OCI-LY7 (cell line): ENCODE measurements at places on chromosomes 2 and 18.

DNA sequence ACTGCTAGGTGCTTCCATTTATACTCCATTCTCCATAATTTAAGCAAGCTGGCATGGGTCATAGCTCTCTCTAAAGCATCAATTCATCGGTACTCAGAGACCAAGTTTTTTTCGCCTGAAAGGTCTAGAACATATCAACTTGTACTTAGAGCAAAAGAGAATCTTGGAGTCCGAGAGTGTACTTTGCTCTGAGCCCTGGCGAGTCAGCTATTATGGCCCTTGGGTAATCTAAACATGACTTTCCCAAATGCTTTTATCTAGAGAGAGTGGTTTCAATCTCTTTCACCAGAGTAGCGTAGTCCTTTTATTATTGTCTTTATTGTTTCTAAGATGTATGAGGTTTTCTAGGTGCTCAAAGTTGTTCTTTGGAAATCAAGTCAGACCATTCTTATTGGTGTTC lies 34.4 kb downstream of the MAIP1 start:
- DNase-seq, result no peak

DNA sequence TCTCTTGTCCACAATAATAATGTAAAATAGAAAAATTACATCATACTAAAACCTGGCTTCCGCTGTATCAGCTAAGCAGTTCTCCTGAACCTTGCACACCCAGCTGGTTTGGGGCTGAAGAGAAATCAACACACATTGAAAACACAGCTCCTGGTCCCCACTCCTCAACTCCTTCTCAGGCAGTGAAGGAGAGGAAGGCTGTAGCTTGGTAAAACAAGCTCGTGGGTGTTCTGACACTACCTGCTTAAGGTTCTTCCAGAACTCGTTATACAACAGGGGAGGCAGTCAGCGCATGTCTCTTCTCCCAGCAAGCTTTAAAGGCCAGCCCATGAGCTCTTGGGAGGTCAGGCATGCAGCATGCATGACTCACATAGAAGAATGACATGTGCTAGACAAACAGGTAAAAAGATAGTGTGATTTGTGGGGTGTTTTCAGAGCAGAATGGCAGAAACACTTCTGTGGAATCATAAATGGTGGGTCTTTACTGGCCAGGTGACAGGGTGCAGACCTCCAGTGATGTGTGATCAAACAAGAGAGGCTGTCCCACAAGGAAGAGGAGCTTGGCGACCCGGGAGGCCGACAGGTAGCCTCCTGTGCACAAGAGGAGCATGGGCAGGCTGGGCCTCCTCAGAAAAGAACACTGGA lies 69.1 kb downstream of the UXS1 start:
- DNase-seq, result no peak

- no peak for DNase-seq
Measured at GRCh38 chr2:201532686-201533304, 81.3 kb downstream of the STRADB start.

GRCh38 chr2:43810452-43810851 lies 28.2 kb downstream of the ABCG5 start:
- no peak for DNase-seq

GRCh38 chr2:169363560-169364150 lies 1.3 kb upstream of the LRP2 start:
- DNase-seq, result no peak

GRCh38 chr2:27085673-27086089 lies 891 bp upstream of the KHK start:
- DNase-seq, result no peak

DNA sequence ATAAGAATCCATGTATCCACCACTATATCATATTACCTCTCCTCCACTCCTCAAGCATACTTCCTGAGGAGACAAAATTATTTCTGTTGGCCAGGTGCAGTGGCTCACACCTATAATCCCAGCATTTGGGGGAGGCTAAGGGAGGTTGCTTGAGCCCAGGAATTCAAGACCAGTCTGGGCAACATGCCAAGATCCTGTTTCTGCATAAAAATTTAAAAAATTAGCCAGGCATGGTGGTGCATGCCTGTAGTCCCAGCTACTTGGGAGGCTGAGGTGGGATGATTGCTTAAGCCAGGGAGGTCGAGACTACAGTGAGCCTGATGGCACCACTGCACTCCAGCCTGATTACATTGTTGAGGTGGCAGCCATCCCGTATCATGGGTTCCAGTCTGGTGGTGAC lies 9.2 kb downstream of the INHA start:
- no peak for DNase-seq
